Mesenteric fat pad (tissue), 1 donor: ENCODE measurements at places on chromosomes 7 and 10. TPM values are rescaled to one million over a fixed set of nuclear protein-coding genes. Genes with fewer than 3 reads are reported as not detected.

GRCh38 chr7:105721571-105722104 is 140.3 kb upstream of the EFCAB10 start:
- no peak for DNase-seq

The MLLT10 gene
- 42.1 TPM for total RNA-seq

- peak; percentile 94 for DNase-seq
These were observed at the start of gene CAV1 for GRCh38 chr7:116524609-116525297. Gene CAV1, plus strand, starts transcription at chr7:116525036. Its CDS starts 27 bp downstream, at chr7:116525063.

GRCh38 chr7:22485189-22485588 is 14.8 kb downstream of the STEAP1B start:
- no peak for DNase-seq

DNA sequence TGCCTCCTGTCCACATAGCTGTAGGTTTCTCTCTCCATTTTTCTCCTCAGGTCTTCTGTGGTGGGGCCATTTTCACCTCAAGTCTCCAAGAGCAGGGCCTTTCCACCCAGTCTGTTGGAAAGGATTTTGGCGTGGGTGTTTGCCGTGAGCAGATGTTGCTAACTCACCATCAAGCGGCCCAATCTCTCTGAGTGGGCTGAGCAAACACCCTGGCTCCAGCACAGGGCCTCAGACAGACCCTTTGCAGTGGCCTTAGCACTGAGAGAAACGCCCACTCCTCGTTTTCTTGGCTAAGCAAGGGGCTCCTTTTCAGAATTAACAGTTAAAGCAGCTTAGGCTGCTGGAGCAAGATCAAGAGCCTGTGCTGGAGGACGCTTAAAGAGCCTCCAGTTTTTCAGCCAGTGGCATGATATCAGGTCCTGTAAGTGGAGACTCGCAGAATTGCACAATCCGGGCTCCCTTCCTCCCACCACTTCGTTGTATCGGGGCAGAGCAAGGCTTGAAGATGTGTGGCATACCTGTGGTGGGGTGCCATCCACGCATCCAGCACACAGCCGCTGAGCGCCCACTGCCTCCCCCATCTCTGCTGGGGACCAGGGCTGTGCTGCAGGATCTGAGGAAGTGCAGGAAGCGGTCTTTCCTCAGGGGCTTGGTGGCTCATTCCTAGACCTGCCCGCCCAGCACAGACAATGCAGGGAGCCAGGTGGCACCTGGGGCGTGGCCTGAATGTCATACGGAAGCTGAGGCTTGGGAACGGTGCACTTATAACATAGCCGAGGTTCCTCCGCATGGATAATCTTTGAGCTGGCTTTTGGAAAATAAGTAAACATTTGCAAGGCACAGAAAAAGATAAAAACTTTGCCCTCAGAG is 142.7 kb downstream of the ADARB2 start:
- DNase-seq: peak; percentile 77

- no peak for DNase-seq
These were observed 56.1 kb upstream of the ADO start for GRCh38 chr10:62748386-62748785.

DNA sequence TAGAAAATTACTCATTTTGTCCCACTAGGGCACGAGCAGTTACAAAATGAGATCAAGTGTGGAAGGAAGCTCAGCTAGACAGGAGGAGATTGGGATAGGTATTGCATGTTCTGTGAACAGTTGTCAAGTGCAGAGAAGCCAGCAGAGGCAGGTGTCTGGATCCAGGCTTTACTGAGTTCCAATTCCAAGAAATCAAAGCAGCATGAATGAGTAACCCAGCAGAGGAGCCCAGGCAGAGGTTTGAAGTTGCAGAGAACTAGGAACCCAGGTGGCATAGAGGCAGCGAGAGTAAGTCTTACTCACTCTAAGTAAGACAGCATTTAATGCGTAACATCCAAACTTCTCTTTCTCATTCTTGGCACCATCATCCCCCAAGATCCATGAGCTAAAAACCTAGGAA is 11.8 kb downstream of the MRC1 start:
- no peak for DNase-seq

The IKZF1 gene
- total RNA-seq: 22.0 TPM

DNA sequence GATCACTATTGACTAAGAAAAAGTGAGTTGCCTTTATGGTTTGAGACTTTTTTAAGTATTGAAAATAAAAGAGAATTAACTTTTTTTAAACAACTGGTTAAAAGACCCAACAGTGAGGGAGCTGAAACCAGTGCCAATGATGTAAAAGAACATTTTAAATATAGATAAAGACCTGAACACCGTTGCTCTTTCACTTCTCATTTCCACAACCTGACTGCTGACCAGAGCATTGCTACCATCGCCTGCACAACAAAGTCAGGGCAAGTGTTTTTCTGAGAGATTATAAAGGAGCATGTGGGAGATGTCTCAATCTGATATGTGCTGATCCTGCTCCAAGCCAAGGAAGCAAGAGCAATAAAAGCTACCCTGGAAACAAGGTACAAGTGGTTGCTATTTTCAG is 34.7 kb downstream of the IMMP2L start:
- DNase-seq: no peak

GRCh38 chr7:20464891-20465290 is 134.2 kb downstream of the ITGB8 start:
- DNase-seq: no peak
